Right ventricle myocardium superior (tissue), 1 donor: ENCODE measurements at places on chromosomes 1 and 21. TPM values are rescaled to one million over a fixed set of nuclear protein-coding genes. Genes with fewer than 3 reads are reported as not detected.

Gene PKP1
- total RNA-seq = 0.08 TPM

Gene PAQR7
- 2.2 TPM for total RNA-seq

Gene IL12RB2
- 0.54 TPM for total RNA-seq

Gene ARHGAP30
- total RNA-seq = 3.3 TPM

Gene SELE
- total RNA-seq = 0.65 TPM

Gene FMO4
- total RNA-seq = 3.8 TPM

Gene S100A6
- total RNA-seq = 260 TPM

Gene DMBX1
- total RNA-seq = not detected

Gene DMRTA2
- total RNA-seq = not detected

Gene EPRS1
- 55.2 TPM for total RNA-seq

Gene GPR3
- total RNA-seq = 0.24 TPM

Gene RGS5
- 270 TPM for total RNA-seq

Gene C4BPA
- total RNA-seq = 0.08 TPM

Gene PRRX1
- total RNA-seq = 35.8 TPM

Gene CD1C
- 0.19 TPM for total RNA-seq

Gene ELAPOR1
- total RNA-seq = 0.19 TPM

Gene FMO5
- 8.5 TPM for total RNA-seq

Gene LAX1
- total RNA-seq = 0.24 TPM

Gene INPP5B
- 8.7 TPM for total RNA-seq

Gene MYBPH
- total RNA-seq = not detected

Gene CCDC181
- total RNA-seq = 0.56 TPM

Gene RBBP4
- total RNA-seq = 89.7 TPM

Gene SPATA46
- total RNA-seq = not detected

Gene LRRIQ3
- 0.43 TPM for total RNA-seq

Gene SLC2A5
- 2.1 TPM for total RNA-seq

Gene EDARADD
- total RNA-seq = 0.78 TPM

Gene LCE1C
- total RNA-seq = not detected

Gene PRAMEF14
- total RNA-seq = not detected

Gene RUNX3
- total RNA-seq = 1.0 TPM
